CD4-positive, alpha-beta T cell (primary cell): ENCODE measurements at places on chromosomes 7 and 10.

- DNase-seq, result no peak
Measured at GRCh38 chr7:28052933-28053332, 127.7 kb downstream of the JAZF1 start.

DNA sequence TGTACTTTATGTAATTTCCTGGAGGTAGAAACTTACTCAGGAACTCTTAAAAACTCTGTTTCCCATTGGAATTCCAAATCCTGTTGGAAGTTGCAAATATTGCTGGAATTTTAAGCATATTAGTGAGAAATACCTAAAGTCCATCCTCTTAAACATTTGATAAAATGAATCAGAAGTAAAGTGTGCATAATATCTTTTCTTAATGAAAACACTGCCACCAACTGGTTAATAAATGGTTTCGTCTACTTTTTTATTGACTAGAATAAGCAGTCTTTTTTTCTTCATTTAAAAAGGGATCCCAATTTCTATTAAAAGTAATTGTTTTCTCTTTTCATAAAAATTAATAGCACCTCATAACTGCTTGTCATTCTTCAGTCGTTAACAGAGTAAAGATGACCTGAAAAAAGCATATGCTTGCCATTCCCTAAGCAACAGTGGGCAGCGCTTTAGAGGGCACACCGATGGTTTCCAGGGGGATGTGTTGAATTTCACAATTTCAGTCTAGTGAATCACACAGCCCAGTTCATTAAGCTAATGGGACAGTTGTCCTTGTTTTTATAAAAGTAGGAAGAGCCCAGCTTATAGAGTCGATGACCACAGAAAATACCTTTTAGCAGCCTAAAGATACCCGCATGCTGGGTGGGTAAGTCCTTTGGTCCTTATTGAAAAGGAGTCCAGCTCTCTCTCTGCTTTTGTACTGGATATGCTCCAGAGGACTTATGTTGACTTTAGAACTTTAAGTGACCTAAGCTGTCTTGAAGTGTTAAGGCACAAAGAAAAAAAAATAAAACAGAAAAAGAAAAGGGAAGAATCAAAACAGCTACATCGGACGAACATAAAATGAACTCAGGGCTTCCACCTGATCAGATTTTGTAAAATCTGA lies 28.5 kb downstream of the NPS start:
- DNase-seq, result no peak

DNA sequence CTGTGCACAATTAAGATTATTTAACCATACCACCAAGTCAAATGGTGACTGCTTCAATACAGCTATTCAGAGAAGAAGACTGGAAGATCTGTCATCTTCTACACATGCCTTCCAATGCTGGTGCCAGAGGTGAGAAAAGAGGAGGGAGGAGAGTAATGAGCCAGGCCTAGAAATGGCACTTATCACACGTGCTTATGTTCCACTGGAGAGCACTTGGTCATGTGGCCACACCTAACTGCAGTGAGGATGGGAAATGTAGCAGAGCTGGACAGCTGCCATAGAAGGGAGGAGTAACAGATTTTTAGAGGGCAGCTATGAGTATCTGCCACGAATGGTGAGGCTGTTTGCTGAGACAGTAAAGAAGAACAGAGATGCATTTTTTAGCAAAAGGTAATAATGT lies 77.1 kb downstream of the MPLKIP start:
- no peak for DNase-seq

- no peak for DNase-seq
Measured at GRCh38 chr7:25060487-25061055, 64.5 kb downstream of the CYCS start.

DNA sequence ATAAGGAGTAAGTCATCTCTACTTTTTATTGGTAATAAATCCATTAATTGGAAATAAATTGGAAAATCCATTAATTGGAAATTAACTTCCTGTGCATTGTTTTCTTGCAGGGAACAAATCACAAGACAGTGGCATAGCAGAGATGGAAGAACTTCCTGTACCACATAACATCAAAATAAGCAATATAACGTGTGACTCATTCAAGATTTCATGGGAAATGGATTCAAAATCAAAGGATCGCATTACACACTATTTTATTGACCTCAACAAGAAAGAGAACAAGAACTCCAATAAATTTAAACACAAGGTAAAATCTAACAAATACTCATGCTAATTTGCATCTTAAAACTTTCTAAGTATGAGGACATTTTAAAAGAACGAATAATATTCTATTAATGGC lies 57.8 kb downstream of the PHYHIPL start:
- no peak for DNase-seq

- no peak for DNase-seq
Measured at GRCh38 chr10:89248-89647, 40.2 kb upstream of the TUBB8 start.
